ENCODE measurements at places on chromosomes 13 and 19.

GRCh38 chr13:60944016-60944415, 471.6 kb downstream of the PCDH20 start:
- no peaks in the 10 kb centered on the region for H3K4me1 ChIP-seq
- no peaks in the 10 kb centered on the region for H3K36me3 ChIP-seq
- no peak for DNase-seq
- no peak overlapping the region for H3K27ac ChIP-seq
- no peaks in the 10 kb centered on the region for H3K27me3 ChIP-seq

- no peak overlapping the region for H3K4me3 ChIP-seq
- no peaks in the 10 kb centered on the region for H3K27me3 ChIP-seq
- DNase-seq: no peak
- H3K4me1 ChIP-seq: no peaks in the 10 kb centered on the region
Observed at GRCh38 chr19:48777139-48777538, 21.8 kb downstream of the FGF21 start.

- H3K4me3 ChIP-seq: no peak overlapping the region
- no peaks in the 10 kb centered on the region for H3K36me3 ChIP-seq
Observed at GRCh38 chr19:50417111-50418081, 1.3 kb upstream of the SPIB start.

- H3K4me3 ChIP-seq: no peak overlapping the region
- no peaks in the 10 kb centered on the region for H3K36me3 ChIP-seq
- no peak for DNase-seq
- no peaks in the 10 kb centered on the region for H3K4me1 ChIP-seq
Observed at GRCh38 chr13:53382008-53382407, 353.4 kb downstream of the OLFM4 start.

GRCh38 chr13:39037410-39037879, 444 bp downstream of the PROSER1 start:
- H3K4me3 ChIP-seq: peak overlapping the region; percentile 99
- H3K36me3 ChIP-seq: no peaks in the 10 kb centered on the region
- H3K27me3 ChIP-seq: no peaks in the 10 kb centered on the region
- peaks cover 45% of the 10 kb centered on the region for H3K4me1 ChIP-seq
- DNase-seq: no peak

- H3K4me1 ChIP-seq: peaks cover 65% of the 10 kb centered on the region
- peak overlapping the region; percentile 85 for H3K4me3 ChIP-seq
- H3K27me3 ChIP-seq: no peaks in the 10 kb centered on the region
- peaks cover 2% of the 10 kb centered on the region for H3K36me3 ChIP-seq
Observed at GRCh38 chr19:46787331-46788261, 798 bp downstream of the SLC1A5 start.

DNA sequence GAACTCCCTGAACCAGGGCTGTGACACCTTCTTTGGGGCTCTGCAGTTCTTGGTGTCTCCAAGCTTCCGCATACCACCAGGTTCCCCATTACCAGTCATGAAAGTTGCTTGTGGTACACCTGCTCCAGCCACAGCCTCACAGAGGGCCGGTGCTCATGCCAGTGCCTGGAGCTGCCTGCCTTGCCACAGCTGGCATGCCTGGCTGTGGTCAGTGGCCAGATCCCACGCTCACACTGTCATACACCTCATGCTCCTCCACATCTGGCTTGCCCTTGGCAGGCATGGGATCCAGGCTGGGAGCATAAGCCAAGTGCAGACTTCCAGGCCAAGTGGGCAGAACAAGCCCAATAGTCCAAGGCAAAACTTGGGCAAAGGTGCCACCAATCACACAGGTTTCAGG, 1054.9 kb downstream of the SLITRK5 start:
- no peaks in the 10 kb centered on the region for H3K27me3 ChIP-seq
- no peak overlapping the region for H3K27ac ChIP-seq
- DNase-seq: no peak
- H3K4me3 ChIP-seq: no peak overlapping the region

GRCh38 chr19:28169168-28169887, 1043.6 kb downstream of the UQCRFS1 start:
- DNase-seq: no peak
- no peak overlapping the region for H3K4me3 ChIP-seq
- no peaks in the 10 kb centered on the region for H3K36me3 ChIP-seq
- H3K27me3 ChIP-seq: no peaks in the 10 kb centered on the region
- H3K27ac ChIP-seq: no peak overlapping the region

DNA sequence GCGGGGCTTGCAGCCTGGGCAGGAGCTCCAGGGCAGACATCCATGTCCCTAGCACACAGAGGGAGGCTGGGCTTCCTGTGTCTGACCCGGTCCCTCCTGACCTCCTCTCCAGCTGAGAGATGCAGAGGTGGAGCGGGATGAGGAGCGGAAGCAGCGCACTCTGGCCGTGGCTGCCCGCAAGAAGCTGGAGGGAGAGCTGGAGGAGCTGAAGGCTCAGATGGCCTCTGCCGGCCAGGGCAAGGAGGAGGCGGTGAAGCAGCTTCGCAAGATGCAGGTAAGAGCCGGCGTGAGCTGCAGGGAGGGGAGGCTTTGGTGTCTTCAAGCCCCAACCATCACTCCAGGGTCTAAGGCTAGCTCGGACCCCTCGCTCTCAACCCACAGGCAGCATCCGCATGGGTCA, 38.4 kb downstream of the KCNC3 start:
- H3K4me3 ChIP-seq: no peak overlapping the region
- H3K27me3 ChIP-seq: no peaks in the 10 kb centered on the region
- H3K4me1 ChIP-seq: no peaks in the 10 kb centered on the region
- H3K36me3 ChIP-seq: no peaks in the 10 kb centered on the region
- DNase-seq: no peak
- no peak overlapping the region for H3K27ac ChIP-seq

- no peak overlapping the region for H3K4me3 ChIP-seq
- no peaks in the 10 kb centered on the region for H3K36me3 ChIP-seq
- H3K27me3 ChIP-seq: no peaks in the 10 kb centered on the region
- H3K27ac ChIP-seq: no peak overlapping the region
- peak; percentile 57 for DNase-seq
Observed at GRCh38 chr19:10699650-10700335, 1.4 kb upstream of the QTRT1 start.

- no peak overlapping the region for H3K4me3 ChIP-seq
- H3K27ac ChIP-seq: no peak overlapping the region
- no peaks in the 10 kb centered on the region for H3K36me3 ChIP-seq
- H3K4me1 ChIP-seq: no peaks in the 10 kb centered on the region
Observed at GRCh38 chr13:40452741-40453334, 213.6 kb downstream of the FOXO1 start.

DNA sequence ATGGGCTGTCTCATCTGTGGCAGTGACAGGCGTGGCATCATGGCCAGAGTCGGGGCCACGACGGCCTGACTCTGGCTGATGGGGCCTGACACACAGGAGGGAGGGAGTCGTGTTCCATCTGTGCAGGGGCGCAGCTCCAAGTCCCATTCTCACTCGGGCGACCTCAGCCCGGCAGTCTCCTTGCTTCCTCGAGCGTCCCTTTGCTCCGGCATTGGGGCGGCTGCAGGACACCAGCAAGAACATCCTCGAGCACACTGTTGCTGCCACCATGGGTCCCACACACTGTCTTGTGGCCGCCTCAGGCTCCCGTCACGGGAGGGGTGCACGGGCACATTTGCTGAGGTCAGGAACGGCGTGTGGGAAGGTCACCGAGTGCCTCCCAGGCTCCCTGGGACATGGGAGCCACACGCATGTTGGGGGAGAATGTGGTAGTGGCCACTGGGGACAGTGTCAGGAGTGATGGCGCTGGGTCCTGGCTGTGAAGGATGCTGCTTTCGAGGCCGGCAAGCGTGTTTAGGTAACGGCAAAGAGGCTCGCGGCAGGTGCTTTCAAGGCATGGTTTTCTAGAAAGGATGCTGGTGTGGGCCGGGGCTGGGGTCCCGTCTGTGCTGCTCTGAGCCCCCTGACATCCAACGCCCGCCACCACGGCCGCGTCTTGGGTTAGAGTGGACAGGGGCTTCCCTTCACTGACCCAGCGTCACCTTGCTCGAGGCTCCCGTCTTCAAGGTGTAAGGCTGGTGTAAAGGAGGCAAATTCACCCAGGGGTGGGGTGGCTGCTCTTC, 3.4 kb downstream of the IZUMO4 start:
- H3K4me1 ChIP-seq: peaks cover 19% of the 10 kb centered on the region
- H3K36me3 ChIP-seq: peaks cover 28% of the 10 kb centered on the region
- DNase-seq: no peak
- H3K27me3 ChIP-seq: no peaks in the 10 kb centered on the region
- H3K27ac ChIP-seq: no peak overlapping the region

DNA sequence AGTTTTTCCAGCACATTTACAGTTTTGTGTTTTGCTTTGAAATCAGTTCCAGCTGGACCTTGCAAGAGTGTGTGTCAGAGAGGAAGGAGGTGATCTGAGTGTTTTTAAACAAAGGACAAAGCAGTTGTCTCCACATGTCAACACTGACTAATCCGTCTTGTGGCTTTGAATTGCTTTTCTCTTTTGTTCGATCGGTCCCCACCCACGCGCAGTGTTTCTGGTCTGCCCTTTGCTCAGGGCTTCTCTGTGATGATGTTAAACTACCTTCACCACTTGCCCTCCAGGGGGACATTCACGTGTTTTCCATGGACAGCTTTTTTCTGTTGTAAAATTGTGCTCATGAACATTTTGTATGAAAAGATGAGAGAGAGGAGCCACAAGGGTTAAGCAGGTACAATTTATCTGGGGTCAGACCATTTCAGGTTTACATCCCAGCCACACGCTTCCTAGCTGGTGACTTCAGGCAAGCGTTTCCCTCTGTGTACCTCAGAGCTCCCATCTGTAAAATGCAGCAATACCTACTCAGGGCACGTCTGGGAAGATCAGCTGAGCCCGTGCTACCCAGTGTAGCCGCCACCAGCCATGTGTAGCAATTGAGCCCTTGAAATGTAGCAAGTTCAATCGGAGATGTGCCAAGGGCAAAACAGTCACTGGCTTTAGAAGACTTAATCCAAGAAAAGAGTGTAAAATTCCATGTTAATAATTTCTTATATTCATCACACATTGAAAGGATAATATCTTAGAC, 13.5 kb upstream of the PLA2G4C start:
- no peak for DNase-seq
- no peaks in the 10 kb centered on the region for H3K4me1 ChIP-seq
- H3K36me3 ChIP-seq: peaks cover 41% of the 10 kb centered on the region
- H3K4me3 ChIP-seq: no peak overlapping the region
- no peaks in the 10 kb centered on the region for H3K27me3 ChIP-seq

DNA sequence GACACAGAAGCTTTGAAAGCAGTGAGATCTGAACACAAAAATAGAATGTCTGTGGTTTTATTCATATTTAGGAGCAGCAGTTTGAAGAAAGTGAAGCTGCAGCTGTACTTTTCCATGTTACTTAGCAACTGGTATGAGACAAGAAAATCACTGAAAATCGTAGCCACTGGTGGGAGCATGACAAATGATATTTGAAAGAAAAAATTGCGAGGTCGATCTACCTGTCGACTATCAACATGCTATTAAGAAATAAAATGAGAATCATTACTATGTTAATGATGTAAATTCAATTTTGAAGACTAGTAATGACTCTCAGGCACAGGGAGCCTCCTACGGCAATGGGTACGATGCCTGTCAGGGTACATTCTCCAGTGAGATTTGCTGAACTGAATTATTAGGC, 436.4 kb downstream of the SLITRK5 start:
- H3K4me1 ChIP-seq: no peaks in the 10 kb centered on the region
- H3K27me3 ChIP-seq: no peaks in the 10 kb centered on the region
- no peak for DNase-seq
- no peak overlapping the region for H3K4me3 ChIP-seq
- H3K36me3 ChIP-seq: no peaks in the 10 kb centered on the region

- peaks cover 11% of the 10 kb centered on the region for H3K4me1 ChIP-seq
- no peaks in the 10 kb centered on the region for H3K36me3 ChIP-seq
- no peak overlapping the region for H3K4me3 ChIP-seq
- H3K27me3 ChIP-seq: no peaks in the 10 kb centered on the region
- H3K27ac ChIP-seq: no peak overlapping the region
Observed at GRCh38 chr19:14775869-14776586, 2.3 kb downstream of the ADGRE2 start.

GRCh38 chr19:28831462-28831861, 381.5 kb downstream of the UQCRFS1 start:
- DNase-seq: no peak
- H3K27me3 ChIP-seq: no peaks in the 10 kb centered on the region
- H3K36me3 ChIP-seq: no peaks in the 10 kb centered on the region

DNA sequence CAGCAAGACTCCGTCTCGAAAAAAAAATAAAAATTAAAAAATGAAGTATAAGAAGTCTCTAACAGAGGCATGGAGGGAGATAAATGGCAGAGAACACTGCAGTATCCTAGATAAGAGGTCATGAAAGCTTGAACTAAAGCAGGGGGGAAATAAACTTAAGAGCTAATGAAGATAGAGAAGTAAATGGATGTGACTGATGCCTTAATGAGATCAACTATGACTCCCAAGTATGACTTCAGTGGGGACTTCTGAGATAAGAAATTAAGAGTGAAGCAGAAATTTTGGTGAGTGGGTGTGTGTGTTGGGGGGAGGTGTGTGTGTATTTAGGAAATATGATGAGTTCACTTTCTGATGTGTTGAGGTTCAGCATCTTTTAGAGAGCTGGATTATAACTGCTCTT, 55.1 kb downstream of the DIAPH3 start:
- H3K27me3 ChIP-seq: no peaks in the 10 kb centered on the region
- H3K27ac ChIP-seq: no peak overlapping the region
- no peak overlapping the region for H3K4me3 ChIP-seq

DNA sequence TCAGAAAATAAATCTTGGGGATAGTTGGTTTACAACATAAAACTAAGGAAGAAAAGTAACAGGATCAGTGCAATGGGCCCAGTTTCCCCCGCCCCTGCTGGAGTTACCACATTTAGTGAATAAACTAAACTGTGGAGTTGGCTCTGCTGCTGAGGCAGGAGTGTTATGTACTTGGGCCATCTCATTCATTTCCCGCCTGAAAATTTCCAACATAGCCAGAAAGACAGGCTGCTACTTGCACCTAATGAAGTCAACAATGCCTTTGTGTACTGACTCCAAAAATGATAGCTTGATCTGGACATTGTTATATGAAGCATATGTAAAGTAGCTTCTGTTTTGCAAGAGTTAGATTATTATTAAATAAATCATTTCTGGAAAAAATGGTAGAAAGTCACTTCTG, 7.9 kb upstream of the RNASEH2B start:
- no peaks in the 10 kb centered on the region for H3K4me1 ChIP-seq
- H3K36me3 ChIP-seq: no peaks in the 10 kb centered on the region
- no peak for DNase-seq

- DNase-seq: peak; percentile 3
- no peaks in the 10 kb centered on the region for H3K36me3 ChIP-seq
- peaks cover 2% of the 10 kb centered on the region for H3K27me3 ChIP-seq
- H3K27ac ChIP-seq: no peak overlapping the region
- H3K4me3 ChIP-seq: no peak overlapping the region
- H3K4me1 ChIP-seq: no peaks in the 10 kb centered on the region
Observed at GRCh38 chr19:56217039-56217949, 15.2 kb downstream of the ZSCAN5C start.

GRCh38 chr13:110229905-110230563, 76.9 kb downstream of the COL4A1 start:
- no peaks in the 10 kb centered on the region for H3K27me3 ChIP-seq
- H3K27ac ChIP-seq: no peak overlapping the region
- no peaks in the 10 kb centered on the region for H3K36me3 ChIP-seq
- H3K4me3 ChIP-seq: no peak overlapping the region

DNA sequence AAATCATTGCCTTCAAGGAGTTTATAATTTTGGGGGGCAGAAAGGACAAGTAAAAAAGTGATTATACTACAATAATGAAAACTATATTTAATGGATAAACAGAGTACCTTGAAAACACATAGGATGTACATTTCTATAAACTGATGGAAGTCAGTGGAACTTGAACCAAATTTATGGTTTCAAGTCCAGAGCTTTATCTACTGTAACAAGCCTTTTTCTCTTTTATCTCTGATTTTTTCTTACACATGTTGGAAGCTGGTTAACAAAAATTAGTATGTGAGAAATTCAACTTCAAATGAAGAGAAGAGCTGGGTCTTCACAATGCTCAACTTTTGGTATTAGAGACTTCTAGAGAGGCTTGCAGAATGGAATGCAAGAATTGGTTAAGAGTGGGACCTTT, 393.6 kb downstream of the LMO7 start:
- H3K4me1 ChIP-seq: no peaks in the 10 kb centered on the region
- H3K36me3 ChIP-seq: no peaks in the 10 kb centered on the region
- DNase-seq: no peak
- no peaks in the 10 kb centered on the region for H3K27me3 ChIP-seq
- no peak overlapping the region for H3K27ac ChIP-seq

Measured in CD4-positive, CD25-positive, alpha-beta regulatory T cell (primary cell).